ENCODE measurements at places on chromosomes 16 and 17.

- no peak for DNase-seq
These were observed 1.1 kb upstream of the PHF23 start for GRCh38 chr17:7240375-7240774.

GRCh38 chr16:24514096-24514495 lies 25.3 kb upstream of the RBBP6 start:
- DNase-seq: no peak

GRCh38 chr16:8505327-8505991 lies 84.9 kb downstream of the TMEM114 start:
- no peak for DNase-seq

GRCh38 chr16:80992676-80993293 lies 13.9 kb downstream of the CMC2 start:
- no peak for DNase-seq

DNA sequence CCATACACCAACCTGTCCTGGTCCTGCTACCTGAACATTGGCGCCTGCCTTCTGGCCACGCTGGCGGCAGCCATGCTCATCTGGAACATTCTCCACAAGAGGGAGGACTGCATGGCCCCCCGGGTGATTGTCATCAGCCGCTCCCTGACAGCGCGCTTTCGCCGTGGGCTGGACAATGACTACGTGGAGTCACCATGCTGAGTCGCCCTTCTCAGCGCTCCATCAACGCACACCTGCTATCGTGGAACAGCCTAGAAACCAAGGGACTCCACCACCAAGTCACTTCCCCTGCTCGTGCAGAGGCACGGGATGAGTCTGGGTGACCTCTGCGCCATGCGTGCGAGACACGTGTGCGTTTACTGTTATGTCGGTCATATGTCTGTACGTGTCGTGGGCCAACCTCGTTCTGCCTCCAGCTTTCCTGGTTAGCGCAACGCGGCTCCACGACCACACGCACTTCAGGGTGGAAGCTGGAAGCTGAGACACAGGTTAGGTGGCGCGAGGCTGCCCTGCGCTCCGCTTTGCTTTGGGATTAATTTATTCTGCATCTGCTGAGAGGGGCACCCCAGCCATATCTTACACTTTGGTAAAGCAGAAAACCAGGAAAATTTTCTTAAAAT lies 21.5 kb downstream of the TMEM204 start:
- DNase-seq: no peak

GRCh38 chr17:29145289-29146073 lies 34.7 kb downstream of the MYO18A start:
- DNase-seq: peak; percentile 95

DNA sequence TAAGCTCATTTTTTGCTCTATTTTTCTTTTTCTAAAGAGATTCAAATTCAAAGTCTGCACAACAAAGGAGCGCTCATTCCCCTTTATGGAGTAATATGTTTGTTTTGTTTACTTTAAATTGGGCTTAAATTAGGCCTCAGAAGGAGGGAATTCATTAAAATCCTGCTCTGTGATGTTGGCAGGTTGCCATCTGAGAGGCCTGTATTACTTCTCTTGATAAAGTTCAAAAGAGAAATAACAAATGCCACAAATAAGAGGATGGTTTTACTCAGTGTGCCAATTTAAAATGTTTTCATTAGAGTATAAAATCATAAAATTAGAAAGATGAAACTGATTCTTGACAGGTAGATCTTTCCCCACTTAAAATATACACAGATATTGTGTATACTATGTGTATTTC lies 54.5 kb upstream of the HLF start:
- no peak for DNase-seq

GRCh38 chr17:8060274-8060673 lies 21.4 kb downstream of the ALOX15B start:
- DNase-seq: peak; percentile 17

DNA sequence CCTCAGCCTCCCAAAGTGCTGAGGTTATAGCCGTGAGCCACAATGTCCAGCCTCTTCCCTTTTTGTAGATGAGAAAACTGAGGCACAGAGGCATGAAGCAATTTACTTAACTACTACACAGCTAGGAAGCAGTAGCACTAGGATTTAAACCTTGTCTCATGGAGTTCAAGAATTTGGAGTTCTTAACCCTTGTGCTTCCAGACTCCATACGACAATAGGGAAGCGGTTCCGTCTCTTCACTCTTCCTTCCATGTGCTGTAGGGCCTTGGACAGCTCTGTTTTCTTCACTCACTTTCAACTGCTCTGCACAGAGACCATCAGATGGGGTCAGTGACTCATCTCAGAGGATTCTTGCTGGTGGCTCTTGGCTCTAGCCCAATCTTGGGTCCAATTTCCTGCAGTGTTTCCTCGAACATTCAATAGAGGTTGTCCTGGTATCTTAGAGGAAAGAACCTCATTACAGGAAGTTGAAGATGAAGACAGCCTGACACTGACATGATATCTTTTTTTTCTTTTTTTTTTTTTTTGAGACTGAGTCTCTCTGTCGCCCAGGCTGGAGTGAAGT lies 19.3 kb downstream of the ITGAL start:
- peak; percentile 86 for DNase-seq

GRCh38 chr17:29243792-29244191 lies 2.9 kb upstream of the CRYBA1 start:
- DNase-seq: peak; percentile 36

GRCh38 chr16:83903751-83904150 lies 4.8 kb downstream of the MLYCD start:
- DNase-seq: no peak

GRCh38 chr17:50769884-50770283 lies 2.6 kb upstream of the ANKRD40CL start:
- DNase-seq: no peak

DNA sequence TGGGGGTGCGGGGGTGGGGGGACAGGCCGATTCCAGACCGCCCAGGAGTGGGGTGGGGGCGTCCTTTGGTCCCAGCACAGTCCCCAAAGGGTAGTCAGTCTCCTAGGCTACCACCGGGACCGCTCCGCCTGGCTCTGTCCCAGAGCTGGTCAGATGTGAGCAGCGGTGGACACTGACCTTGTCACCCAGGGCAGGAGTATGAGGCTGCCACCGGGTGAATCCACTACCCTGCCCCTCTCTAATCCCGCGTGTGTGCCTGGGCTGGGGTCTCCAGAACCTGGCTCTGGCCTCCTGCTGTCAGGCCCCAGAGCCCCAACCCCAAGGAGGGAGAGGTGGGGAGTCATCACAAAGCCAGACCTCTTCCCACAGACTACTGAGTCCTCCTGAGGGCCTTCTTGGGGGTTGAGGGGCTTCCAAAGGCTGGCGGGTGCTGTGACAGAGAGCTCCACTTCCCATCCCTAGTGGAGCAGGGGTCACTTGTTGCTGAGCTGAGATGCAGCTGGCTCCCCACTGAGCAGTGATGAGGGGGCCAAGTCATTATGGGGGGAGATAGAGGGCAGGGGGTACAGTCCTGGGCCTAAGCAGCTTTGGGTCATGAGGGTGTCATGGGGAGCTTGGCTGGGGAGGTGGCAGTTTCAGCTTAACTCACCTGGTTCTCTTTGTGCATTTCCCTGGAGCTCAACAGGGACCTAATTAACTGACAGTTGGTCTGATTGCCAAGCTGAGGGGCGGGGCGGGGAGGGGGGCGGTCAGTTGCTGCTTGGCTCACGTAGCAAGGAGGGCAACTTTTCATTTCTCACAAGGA lies 1.2 kb downstream of the PPP1R1B start:
- DNase-seq: no peak

- DNase-seq: peak; percentile 81
These were observed 23.2 kb downstream of the MAP3K14 start for GRCh38 chr17:45293413-45294211.

GRCh38 chr16:30131869-30132475 lies 9.0 kb upstream of the MAPK3 start:
- DNase-seq: no peak
